ENCODE measurements at places on chromosomes 11 and 22. TPM values are rescaled to one million over a fixed set of nuclear protein-coding genes. Genes with fewer than 3 reads are reported as not detected.

The KCNA4 gene
- 0.25 TPM for polyA plus RNA-seq

The CNIH2 gene
- 3.2 TPM for polyA plus RNA-seq

The ASCL2 gene
- polyA plus RNA-seq: 0.17 TPM

The PANX3 gene
- not detected for polyA plus RNA-seq

The HEPHL1 gene
- not detected for polyA plus RNA-seq

The CCDC157 gene
- 1.7 TPM for polyA plus RNA-seq

The MS4A6E gene
- not detected for polyA plus RNA-seq

The KCNK7 gene
- polyA plus RNA-seq: 1.8 TPM

The FADS3 gene
- polyA plus RNA-seq: 49.6 TPM

The RGL4 gene
- 2.0 TPM for polyA plus RNA-seq

Measured in hindlimb muscle (tissue), 1 donor.